ENCODE measurements at places on chromosomes 1 and 21. TPM values are rescaled to one million over a fixed set of nuclear protein-coding genes. Genes with fewer than 3 reads are reported as not detected.

Gene ZFP69B
- total RNA-seq, result 5.9 TPM

Gene SPRR1B
- total RNA-seq, result not detected

- no peak overlapping the region for H3K27ac ChIP-seq
- no peaks in the 10 kb centered on the region for H3K27me3 ChIP-seq
- no peaks in the 10 kb centered on the region for H3K36me3 ChIP-seq
- peak; percentile 51 for DNase-seq
- H3K4me1 ChIP-seq, result peaks cover 15% of the 10 kb centered on the region
Observed at GRCh38 chr1:116127848-116128540, 16.8 kb downstream of the MAB21L3 start.

DNA sequence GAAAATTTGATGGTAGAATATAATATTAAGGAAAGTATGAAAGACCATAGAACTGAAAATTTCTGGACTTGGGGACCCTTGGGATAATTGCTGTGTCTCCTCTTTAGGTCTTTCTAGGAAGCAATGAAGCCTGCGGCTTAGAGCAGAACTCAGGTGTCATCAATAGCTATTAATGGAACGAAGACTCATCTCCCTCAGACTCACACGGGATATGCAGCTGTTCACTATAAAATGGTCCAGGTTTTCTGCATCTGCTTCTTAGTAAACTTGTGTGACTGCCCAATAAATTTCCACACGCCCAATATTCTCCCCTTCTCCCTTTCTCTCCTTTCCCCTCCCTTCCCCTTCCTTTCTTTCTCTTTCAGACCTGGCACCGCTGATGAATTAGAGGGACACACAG is 392.5 kb downstream of the HLX start:
- H3K4me3 ChIP-seq, result no peak overlapping the region
- no peak for DNase-seq
- no peaks in the 10 kb centered on the region for H3K27me3 ChIP-seq

DNA sequence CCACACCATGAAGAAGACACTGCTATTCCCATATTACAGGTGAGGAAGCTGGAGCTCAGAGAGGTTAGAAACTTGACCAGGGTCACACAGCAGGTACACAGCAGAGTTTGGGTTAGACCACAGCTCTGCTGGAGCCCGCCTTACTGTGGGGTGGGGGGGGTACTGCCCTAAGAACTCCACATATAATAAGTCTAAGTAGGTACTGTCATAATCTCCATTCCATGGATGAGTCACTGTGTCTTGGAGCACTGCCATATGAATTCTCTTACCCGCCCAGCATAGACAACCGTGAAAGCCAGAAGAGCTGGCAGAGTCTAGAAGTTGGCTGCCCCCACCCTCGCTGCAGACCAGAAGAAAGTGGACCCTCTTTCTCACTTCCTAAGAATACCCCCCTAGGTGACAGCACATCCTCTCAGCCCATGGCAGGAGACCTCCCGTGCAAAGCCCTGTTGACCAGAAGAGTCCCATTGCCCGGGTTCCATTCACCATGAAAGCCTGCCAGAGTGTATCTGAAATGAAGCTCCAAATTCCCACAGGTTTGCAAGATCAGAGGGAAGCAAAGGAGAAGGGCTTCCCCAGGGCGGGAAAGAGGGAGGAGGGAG is 5.2 kb upstream of the PLA2G2D start:
- H3K27me3 ChIP-seq, result no peaks in the 10 kb centered on the region
- H3K4me3 ChIP-seq, result no peak overlapping the region
- no peak overlapping the region for H3K27ac ChIP-seq

GRCh38 chr1:26838474-26839338 is 12.2 kb downstream of the ZDHHC18 start:
- DNase-seq, result peak; percentile 41
- no peak overlapping the region for H3K4me3 ChIP-seq
- H3K4me1 ChIP-seq, result peaks cover 28% of the 10 kb centered on the region
- peak overlapping the region; percentile 40 for H3K27ac ChIP-seq

Gene FCRL5
- not detected for total RNA-seq

- no peak for DNase-seq
- no peak overlapping the region for H3K27ac ChIP-seq
- H3K4me3 ChIP-seq, result no peak overlapping the region
- H3K36me3 ChIP-seq, result no peaks in the 10 kb centered on the region
Observed at GRCh38 chr1:17591814-17592430, 52.4 kb downstream of the ARHGEF10L start.
